ENCODE measurements at places on chromosomes 5 and 9.

DNA sequence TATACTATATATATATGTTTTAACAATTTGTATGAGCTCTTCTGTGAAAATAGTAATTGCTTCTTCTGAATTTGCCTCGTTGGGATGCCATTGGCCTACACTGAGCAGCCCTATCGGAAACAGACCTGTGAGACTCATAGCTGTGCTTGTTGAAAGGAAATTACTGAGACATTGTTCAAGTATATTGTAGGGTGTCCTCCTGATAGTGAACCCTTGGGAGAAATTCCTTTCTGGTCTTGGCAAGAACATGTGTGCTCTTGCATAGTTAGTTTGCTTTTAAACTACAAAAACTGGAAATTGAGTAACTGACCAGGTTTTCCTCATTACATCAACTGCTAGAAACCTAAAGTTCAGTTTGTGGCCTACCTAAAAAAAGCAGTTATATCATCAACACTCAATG is 160.9 kb downstream of the LURAP1L start:
- DNase-seq: peak; percentile 71

- no peak for DNase-seq
Measured at GRCh38 chr5:51416149-51416548, 32.9 kb downstream of the ISL1 start.

DNA sequence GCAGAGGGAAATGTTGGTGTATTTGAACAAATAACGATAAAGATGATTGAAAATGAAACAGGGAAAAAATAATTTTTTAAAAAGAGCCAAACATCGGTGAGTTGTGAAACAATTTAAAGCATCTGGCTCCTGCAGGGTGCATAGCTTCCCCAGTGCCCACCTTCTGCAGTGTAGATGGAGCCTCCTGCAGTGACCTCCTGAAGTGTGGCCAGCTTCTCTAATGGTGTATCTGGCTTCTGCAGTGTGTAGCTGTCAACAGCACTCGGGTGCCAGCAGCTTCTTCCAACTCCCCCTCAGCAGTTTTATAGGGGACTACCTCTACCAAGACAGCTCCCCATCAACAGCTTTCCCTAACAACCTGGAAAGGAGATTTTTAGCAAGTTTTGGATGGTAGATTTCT is 279.4 kb upstream of the SEMA6A start:
- no peak for DNase-seq

DNA sequence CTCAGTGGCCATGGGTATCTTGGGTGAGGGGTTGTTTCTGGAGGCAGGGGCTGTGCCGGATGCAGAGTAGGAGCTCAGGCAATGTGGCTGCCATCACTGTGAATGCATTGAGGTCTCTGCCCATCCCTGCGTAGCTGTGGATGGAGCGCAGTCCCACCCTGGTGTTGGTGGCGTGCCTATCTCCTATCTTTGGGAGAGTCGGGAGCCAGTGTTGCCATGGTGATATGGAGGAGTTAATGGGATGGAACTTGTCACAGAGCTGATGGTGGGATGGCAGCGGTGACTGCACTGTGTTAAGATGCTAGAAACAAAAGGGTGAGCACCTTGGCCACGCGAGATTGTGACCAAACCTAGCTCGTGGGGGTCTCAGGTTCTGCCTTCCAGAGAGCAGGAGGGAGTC is 197.3 kb downstream of the MELK start:
- no peak for DNase-seq
